ENCODE measurements at places on chromosomes 2 and 18. TPM values are rescaled to one million over a fixed set of nuclear protein-coding genes. Genes with fewer than 3 reads are reported as not detected.
A peak's percentile ranks its signal among the peaks of the same experiment; 100 is the strongest.

DNA sequence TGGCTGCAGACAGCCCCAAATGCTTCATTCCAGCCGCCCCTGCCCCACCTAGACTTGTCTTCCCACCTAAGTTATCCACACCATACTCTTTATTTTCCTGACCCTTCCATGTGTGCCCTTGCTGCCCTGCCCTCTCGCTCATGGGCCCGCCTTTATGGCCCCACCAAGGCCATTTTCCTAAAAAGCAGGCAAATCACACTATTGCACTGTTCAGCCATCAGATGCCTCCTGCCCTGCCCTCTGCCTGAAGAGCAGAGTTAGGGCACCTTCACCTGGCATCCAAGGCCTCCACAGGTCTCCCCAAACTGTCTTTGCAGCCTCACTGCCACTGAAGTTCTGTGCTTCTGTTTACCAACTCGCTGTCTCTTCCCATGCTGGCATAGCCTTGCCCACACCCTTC is 496.7 kb downstream of the EIPR1 start:
- no peaks in the 10 kb centered on the region for H3K4me1 ChIP-seq
- H3K36me3 ChIP-seq: no peaks in the 10 kb centered on the region
- H3K27ac ChIP-seq: no peak overlapping the region

ZBTB7C gene
- total RNA-seq: 0.33 TPM

CAPN13 gene
- not detected for total RNA-seq

RGPD4 gene
- total RNA-seq: not detected

TCF23 gene
- total RNA-seq: not detected

DNA sequence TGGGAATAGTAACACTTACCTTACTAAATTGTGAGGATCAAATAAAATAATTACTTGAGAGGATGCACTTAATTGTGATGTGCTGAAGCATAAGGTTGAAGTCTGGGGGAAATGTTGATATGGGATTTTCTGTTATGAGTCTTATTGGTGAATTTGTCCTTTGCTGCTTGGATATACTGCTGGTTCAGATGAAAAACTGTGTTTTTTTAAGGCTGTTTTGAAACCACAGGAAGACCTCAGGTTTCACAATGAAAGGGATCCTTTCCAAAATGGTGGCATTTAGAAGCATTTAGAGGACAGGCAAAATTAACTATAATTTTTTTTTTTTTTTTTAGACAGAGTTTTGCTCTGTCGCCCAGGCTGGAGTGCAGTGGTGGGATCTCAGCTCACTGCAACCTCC is 34.9 kb downstream of the SPATS2L start:
- no peak overlapping the region for H3K27ac ChIP-seq
- no peak overlapping the region for H3K4me3 ChIP-seq
- DNase-seq: no peak
- peaks cover 16% of the 10 kb centered on the region for H3K4me1 ChIP-seq
- H3K27me3 ChIP-seq: no peaks in the 10 kb centered on the region

DNA sequence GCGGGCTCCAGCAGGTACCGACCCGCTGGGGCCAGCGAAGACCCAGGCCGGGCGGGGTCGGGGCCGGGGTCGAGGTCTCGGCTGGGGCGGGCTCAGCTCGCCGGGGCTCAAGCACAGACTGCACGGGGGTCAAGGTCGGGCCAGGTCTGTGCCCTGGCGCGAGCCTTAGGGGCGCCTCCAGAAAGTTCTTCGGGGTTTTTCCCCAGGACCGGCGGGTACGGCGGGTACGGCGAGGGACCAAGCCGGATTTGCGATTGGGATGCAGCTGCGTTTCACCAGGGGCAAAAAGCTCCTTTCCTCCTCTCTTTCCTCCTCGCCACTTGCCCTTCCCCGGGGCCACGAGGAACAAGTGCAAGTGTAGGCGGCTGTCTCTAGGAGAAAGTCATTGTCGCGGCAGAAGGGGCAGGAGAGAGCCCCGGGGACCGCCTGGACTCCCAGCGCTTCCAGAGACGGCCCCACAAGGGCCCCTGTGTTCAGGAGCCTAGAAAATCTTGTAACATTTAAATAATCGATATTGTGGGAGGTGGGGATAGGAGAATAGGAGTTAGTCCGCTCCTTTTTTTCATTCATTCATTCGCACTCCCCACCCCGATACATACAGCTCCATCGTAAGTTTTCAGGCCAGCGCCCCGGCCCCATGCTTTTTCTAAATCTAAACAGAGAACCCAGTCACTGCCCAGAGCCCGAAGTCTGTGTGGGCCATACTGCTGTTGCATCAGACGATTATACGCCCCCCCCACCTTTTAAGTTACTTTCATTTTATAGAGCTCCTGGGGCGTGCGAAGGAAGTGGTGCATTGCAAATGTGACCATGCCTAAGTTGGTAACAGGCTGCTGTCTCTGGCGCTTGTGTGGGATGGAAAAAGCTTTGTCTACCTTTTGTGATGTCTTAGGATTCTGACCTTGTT is 679 bp downstream of the PMAIP1 start:
- peak overlapping the region; percentile 76 for H3K4me3 ChIP-seq
- H3K36me3 ChIP-seq: peaks cover 2% of the 10 kb centered on the region
- DNase-seq: peak; percentile 83
- peaks cover 9% of the 10 kb centered on the region for H3K4me1 ChIP-seq
- peak overlapping the region; percentile 87 for H3K27ac ChIP-seq
- no peaks in the 10 kb centered on the region for H3K27me3 ChIP-seq

DNA sequence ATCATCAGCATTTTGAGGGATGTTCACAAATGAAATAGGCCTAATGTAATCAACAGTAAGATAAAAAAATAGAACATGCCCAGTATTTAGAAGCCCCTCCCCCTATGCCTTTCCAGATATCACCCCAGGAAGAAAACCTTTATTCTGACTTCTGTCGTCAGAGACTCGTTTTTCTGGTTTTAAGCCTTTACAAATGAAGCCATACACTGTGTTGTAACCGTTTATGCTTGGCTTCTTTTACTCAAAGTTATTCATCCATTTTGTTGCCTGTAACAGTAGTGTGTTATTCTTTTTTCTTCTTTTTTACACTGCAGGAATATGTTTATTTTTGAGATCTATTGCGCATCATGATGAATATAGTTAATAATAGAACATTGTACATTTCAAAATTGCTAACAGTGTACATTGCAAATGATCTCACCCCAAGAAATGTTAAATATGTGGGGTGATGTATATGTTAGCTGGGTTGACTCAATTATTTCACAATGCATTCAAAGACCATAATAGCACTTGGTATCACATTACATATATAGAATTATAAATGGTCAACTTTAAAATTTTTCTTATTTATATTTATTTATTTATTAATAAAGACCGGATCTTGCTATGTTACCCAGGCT is 28.1 kb upstream of the PNPT1 start:
- DNase-seq: no peak
- no peaks in the 10 kb centered on the region for H3K4me1 ChIP-seq
- H3K4me3 ChIP-seq: no peak overlapping the region
- no peak overlapping the region for H3K27ac ChIP-seq
- no peaks in the 10 kb centered on the region for H3K27me3 ChIP-seq
- no peaks in the 10 kb centered on the region for H3K36me3 ChIP-seq

- H3K4me1 ChIP-seq: no peaks in the 10 kb centered on the region
- no peaks in the 10 kb centered on the region for H3K36me3 ChIP-seq
- no peak overlapping the region for H3K27ac ChIP-seq
- no peak overlapping the region for H3K4me3 ChIP-seq
- DNase-seq: no peak
Measured at GRCh38 chr18:76335859-76336640, 159.0 kb downstream of the ZNF516 start.

Data from fibroblast of lung (primary cell).